ENCODE measurements at places on chromosomes 2 and 18.

DNA sequence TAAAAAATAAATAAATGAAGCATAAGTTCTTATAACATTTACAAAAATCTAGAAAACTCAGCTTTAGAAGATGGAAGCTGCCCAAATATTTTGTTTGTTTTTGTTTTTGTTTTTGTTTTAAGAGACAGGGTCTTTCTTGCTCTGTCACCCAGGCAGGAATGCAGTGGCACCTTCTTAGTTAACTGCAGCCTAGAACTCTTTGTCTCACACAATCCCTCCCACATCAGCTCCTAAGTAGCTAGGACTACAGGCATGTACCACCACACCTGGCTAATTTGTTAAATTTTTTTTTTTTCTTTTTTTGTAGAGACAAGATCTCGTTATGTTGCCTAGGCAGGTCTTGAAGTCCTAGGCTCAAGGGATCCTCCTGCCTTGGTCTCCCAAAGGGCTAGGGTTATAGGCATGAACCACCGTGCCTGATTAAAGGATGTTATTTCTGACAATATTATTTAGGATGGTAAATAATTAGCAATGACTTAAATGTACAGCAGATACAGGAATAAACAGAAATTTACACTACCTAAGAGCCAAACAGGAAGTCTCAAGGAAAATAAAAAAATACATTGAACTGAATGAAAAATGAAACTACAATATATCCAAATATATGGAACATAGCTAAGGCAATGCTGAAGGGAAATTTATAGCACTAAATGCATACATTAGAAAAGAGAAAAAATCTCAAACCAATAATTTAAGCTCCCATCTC lies 17.2 kb downstream of the SESTD1 start:
- no peak for DNase-seq

DNA sequence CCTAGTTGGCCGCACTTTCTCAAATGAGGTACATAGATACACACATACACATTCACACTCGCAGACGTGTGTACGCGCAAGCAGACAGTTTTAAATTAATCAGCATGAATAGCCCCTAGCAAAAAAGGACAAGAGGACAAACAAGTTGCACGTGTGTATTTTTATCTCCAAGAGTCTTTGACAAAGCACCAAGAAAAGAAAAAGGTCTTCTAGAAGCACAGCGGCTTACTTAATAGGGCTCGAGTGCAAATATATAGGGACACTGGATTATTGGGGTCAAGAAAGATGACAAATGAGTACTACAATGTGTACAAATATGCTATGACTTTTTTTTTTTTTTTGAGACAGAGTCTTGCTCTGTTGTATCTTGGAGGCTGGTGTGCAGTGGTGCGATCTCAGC lies 1.7 kb upstream of the BCL2 start:
- DNase-seq, result no peak

DNA sequence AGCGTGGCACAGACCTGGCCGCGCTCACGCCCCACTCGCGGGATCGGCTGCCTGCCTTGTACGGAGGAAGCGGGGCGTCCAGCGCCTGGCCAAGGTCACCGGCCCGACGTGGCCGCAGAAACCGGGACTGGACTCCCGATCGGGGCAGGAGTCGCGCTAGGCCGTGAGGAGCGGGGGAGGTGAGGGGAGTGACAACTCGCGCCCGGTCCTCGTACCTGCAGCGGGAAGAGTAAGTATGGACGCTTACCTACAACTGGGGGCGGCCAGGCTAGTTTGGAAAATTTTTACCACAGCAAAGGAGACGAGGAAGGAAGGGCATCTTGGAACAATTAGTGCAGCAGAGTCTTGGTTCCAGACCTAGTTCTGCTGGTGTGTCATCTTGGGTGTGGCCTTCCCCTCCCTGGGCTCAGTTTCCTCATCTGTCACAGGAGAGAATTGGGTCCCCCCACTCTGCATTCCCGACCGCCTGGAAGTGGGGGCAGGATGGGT lies 693 bp downstream of the UBE2F start:
- peak; percentile 65 for DNase-seq

GRCh38 chr2:6864923-6865345 lies 773 bp downstream of the CMPK2 start:
- DNase-seq, result peak; percentile 80

GRCh38 chr2:109269706-109270504 lies 140.9 kb downstream of the SH3RF3 start:
- no peak for DNase-seq

GRCh38 chr18:33749834-33750233 lies 171.8 kb downstream of the ASXL3 start:
- no peak for DNase-seq

DNA sequence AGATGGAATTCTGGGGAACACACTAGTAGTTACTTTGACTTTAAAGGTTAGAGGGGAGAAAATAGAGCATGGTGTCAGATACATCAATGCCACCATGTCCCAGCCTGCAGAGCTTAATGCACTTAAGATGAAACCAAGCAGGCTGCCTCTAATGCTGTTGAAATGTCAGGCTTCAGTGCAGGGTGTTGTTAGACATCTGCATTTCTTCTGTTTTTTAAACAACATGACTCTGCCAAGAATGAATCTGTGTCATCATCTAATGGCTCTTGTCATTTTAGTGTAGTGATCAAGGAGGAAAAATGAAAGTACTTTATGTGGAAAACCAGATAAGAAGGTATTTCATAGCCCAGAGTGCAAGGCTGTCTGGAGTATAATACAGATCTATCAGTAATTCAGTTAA lies 29.9 kb downstream of the LYPD1 start:
- DNase-seq, result no peak

DNA sequence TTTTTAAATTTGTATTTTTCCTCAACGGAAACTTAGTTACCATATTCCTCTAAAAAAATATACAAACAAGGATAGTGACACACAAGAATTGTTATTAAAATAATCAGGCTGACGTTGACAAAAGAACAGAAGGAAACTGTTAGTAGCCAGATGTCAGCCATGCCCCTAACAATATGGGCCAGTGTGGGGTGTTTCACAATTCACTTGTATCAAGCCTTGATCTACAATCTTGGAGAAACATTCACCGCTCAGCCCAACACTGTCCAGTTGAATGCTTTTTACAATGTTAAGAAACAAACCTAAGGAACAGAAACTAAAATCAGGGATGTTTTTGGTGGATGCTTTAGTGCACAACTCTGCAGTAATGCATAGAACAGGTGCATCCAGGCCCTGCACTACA lies 44.6 kb downstream of the TMEFF2 start:
- no peak for DNase-seq

DNA sequence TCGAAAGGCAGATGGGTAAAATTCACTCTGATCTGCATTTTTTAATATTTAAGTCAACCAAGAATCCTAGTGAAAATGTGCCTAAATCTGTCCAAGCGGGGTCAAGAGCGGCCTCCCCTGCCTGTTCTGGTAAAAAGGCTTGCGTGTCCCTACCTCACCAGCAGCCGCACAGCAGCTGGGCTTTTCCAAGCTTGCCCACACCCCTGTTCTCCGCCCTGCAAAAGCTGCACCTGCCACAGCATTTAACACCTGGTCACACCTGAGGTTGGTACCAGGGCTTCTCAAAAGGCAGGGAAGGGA lies 25.8 kb upstream of the TMEM182 start:
- DNase-seq, result peak; percentile 61

DNA sequence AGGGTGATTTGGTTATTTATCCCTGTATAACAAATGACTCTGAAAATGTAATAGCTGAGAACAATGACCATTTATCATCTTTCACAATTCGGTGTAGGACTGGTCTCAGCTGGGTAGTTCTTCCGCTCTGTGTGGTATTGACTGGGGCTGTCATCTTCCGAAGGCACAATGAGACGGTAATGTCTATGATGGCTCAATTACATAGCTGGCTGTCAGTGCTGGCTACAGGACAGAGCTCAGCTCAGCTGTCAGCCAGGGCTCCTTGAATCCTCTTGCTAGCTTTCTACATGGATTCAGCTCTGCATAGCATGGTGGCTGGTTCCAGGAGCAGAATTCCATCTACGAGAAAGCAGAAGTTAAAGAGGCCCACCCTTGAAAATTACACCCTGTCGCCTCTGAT lies 483.8 kb downstream of the TDRD15 start:
- no peak for DNase-seq

DNA sequence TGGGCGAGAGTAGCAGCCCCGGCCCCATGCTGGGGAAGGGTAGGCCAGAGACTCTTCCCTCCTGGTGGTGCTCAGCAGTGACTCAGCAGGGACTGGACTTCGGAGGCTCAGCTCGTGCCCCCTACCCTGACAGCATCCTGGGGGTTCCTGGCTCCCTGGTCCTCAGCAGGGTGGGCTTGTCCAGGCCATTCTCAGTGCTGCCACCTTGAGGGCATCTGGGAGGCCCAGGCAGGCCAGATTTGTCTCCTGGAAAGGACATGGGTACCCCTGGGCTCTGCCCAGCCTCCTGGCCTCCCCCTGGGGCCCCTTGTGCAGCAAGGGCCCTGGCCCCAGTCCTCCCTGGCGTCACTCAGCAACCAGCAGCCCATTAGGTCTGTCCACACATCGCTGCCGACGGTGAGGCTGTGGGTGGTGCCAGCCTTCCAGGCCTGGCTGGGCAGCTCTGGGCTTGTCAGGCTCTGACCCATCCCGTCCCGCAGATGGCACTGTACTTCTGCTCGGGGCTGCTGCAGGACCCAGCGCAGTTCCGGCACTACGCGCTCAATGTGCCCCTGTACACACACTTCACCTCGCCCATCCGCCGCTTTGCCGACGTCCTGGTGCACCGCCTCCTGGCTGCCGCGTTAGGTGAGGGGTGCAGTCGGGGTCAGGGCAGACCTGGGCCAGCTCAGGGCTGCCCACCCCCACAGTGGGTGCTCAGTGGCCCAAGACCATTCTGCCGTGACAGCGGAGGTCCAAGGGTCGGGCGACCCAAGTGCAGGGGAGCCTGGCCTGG lies 45.0 kb upstream of the ALPP start:
- DNase-seq, result peak; percentile 42

DNA sequence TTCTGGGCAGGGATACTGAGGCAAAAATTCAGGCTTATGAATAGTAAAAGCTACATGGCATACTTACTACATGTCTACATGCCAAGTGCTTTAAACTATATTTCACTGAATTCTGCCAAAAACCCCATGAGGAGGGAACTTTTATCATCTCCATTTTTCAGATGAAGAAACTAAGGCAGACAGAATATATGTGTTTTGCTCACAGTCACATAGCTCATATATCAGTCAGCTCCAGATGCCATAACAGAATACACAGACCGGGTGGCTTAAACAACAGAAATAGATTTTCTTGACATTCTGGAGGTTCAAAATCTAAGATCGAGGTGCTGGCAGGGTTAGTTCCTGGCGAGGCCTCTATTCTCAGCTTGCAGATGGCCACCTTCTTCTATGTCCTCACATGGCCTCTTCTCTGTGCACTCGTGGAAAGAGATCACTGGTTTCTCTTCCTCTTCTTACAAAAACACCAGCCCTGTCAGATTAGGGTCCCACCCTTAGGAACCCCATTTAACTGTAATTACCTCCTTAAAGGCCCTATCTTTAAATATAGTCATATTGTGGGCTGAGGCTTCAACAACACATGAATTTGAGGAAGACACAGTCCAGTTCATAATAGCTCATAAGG lies 27.1 kb upstream of the CREB1 start:
- DNase-seq, result no peak

- no peak for DNase-seq
These were observed 329.1 kb upstream of the GULP1 start for GRCh38 chr2:187962538-187962937.

GRCh38 chr2:224359569-224359968 lies 42.3 kb downstream of the FAM124B start:
- DNase-seq, result no peak

- DNase-seq, result no peak
These were observed 78.8 kb downstream of the EHBP1 start for GRCh38 chr2:62784341-62784740.

DNA sequence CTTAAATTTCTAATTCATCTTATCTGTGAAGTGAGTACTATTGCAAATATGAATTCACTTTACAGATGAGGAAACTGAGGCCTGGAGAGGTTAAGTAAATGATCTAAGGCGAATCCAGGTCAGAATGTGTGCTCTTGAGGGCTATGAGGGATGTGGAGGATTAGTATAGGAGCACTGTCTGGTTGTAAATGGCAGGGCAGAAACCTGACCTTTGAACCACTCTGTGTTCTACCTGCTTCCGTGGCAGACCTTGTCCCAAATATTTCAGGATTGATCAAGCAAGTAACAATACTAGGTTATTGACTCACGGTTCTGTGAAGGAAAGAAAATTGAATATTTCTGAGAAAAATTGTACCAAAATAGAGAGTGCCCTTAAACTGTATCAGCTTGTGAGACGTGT lies 74.7 kb downstream of the PTPRM start:
- no peak for DNase-seq

GRCh38 chr2:234864506-234864905 lies 87.3 kb upstream of the SH3BP4 start:
- DNase-seq, result no peak

- no peak for DNase-seq
These were observed 614.2 kb upstream of the CDH2 start for GRCh38 chr18:28791101-28791500.
